ENCODE measurements at places on chromosomes 2 and 18.

GRCh38 chr2:206257861-206258260, 16.6 kb upstream of the ZDBF2 start:
- no peak for DNase-seq

DNA sequence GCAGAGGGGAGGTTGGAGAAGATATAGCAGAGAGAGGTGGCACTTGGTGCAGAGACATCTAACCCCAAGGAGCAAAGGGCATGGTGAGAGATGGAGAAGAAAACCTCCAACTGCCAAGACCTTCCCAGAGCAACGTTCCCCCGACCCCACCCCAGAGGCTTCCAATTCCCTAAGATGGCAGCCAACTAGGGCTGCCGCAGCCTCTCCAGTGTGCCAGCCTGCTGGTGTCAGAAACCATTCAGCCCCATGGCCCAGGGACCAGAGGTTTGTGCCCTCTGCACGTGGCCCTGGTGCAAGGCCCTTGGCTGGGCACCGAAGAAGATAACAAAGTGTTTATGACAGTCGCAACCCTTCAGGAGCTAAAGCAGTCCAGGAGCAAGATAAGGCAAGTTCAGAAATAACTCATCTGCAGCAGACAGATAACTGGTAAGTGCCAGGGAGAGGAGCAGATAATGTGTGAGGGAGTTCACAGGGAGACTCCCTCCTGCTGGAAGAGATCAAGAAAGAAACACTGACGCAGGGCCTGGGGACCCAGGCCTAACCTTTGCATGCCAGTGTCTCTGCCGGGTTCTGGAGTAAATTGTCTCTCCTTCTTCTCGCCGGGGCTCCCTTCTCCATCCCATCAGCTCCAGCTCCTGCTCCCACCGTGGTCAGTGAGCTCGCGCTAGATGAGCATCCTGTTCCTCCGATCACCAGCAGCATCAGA, 66.1 kb upstream of the ID2 start:
- no peak for DNase-seq

DNA sequence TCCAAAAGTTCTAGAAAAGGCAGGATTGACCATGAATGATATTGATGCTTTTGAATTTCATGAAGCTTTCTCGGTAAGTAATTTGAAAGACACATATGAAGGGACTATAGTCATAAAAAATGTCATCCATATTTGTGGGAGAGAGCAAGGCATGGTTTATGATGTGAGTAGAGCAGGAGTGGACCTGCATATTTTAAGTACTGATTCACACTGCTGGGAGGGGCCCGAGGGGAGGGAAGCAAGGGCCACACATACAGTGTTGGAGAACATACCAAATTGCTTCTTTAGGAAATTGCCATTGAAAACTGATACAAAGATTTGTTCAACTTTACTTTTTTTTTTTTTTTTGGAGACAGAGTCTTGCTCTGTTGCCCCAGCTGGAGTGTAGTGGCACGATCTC, 39.4 kb downstream of the HADHB start:
- no peak for DNase-seq

DNA sequence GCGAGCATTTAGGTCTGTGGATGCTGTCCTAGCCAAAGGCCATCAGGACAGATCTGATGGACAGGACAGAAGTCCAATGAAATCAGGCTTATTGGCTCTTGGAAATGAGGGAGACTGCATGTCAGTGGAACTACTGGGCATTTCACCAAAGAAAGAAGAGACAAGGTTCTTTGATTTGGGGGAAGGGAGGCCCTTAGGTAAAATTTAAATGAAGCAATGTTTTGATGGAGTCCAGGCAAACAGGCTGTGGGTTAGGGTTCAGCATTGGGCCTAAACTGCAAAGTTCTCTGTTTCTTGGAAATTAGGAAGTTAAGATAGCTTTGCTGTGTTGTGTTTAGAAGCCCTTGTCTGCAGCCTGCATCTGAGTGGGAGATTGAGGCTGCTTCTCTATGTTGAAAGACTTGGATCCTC, 31.6 kb upstream of the RNF149 start:
- no peak for DNase-seq

DNA sequence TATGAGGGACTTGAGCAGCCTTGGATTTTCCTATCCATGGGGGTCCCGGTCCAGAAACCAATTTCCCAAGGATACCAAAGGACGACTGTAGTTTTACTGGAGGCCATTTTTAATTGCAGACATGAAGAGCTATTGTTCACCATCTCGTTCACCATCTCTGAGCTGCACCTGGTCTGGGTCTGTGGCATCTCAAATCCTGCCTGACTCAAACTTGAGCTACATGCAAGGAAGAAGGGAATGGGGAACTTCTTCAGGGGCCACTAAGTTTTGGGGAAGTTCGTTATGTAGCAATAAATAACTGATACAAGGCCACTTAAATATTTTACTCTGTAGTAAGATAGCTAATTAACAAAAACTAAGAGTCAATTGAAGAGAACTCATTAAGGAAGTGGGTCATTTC, 2.1 kb upstream of the SMCHD1 start:
- no peak for DNase-seq

GRCh38 chr2:39508198-39508597, 71.1 kb upstream of the MAP4K3 start:
- no peak for DNase-seq

DNA sequence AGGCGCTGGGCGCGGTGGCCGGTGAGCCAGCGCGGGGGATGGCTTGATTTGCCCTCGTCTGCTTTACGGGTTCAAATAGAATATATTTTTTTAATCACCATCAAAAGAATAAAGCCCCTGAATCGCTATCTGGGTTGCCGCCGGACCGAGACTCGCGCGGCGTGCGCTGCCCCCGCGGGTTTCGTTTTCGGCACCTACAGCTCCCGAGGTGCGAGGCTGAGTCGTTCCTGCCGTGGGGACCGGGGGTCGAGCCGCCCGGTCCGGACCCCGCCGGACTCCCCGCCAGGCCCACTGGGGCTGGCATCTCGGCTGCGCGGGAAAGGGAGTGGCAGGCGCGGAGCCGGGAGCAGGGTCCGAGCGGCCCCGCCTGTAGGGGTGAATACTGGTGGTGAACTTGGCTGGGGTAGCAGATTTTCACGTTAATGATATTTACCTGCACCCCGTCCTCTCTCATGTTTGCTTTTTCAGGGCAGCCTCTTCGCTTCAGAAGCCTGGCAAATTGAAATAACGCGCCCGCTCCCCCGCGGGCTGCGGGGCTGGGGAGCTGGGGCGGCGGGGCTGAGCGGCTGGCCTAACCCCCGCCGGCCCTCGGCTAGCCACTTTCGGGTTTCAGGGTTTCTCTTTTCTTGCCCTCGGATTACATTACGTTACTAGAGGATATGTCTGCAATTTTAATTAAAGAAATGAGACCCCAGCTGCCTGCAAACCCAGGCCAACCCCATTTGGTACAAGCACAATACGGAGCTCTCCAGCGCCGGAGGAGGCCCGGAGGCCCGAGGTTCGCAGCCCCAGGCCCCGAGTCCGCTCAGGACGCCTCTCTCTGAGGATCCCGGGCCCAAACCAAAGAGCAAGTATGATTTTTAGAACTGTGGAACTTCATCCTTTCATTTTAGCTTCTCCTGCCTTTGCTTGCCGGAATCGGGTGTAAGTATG, 1.7 kb upstream of the CELF4 start:
- no peak for DNase-seq

DNA sequence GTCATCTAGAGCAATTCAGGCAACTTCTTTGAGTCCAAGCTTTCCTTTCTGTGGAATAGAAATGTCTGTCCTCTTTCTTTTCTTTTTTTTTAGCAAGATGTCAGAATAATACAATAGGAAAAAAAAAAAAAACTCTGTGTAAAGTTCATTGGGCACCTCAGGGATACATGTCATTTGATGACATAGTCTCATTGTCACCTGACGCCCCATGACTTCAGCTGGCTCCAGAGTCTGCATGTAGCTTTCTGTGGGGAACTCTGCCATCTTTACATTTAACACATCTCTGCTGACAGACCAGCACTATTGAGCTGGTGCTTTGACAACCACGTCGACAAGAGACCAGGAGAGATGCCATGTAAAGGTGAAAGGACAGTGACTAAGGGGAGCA, 172.5 kb upstream of the KLF7 start:
- no peak for DNase-seq

GRCh38 chr2:70203086-70203485, 12.3 kb upstream of the C2orf42 start:
- DNase-seq: no peak

GRCh38 chr2:209308415-209308814, 115.4 kb upstream of the MAP2 start:
- no peak for DNase-seq

DNA sequence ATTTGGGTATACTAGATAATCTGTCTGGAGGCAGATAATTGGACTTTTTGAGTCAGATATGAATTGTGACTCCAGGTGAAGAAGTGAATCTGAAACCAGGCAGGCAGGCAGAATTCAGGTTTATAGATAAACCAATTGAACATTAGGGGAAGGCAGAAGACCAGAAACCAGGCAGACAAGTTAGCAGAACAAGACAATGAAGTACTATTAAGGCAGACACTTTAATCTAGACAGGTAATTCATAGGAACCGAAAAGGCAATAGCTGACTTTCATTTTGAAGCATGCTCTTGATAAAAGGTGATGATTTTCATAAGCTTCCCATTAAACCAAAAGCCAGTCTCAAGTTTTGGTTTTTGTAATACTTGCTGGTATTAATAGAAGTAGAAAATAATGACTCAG, 19.3 kb upstream of the SLC4A10 start:
- no peak for DNase-seq

DNA sequence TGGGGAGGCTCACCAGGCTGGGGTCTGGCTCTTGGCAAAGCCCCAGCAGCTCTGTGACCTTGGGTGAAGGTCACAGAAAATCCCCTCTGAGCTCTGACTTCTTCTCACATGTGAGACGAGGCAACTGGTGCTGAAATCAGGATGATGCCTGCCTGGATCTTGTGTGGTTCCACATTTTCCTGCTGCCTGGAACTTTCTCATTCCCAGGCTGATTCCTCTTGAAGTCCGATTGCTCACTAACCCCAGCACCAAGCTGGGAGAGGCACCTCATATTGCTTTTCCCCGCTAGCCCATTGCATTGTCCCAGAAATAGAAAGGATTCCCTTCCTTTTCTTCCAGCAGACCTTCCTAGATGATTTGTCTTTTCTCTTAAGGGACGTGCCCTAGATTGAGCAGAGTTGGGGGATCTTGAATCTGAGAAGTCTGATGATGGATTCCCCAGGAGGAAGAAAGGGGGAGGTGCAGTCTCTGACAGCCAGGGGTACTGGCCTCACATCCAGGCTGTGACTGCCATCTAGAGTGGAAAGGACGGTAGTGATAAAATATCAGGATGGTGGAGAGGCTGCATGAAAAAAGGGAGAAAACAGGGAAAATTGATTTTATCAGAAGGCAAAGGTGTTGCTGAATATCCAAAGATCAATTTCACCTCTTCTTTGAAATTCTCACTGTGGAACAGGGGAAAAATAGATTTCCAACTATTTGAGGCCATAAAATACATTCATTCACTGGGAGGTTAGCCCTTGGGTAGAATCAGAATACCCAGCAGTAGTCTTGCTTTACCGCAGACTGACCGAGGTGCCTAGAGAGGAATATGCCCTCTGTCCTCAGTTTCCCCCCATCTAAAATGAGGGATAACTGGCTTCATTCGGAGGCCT, 96.3 kb downstream of the FAM210A start:
- peak; percentile 10 for DNase-seq

DNA sequence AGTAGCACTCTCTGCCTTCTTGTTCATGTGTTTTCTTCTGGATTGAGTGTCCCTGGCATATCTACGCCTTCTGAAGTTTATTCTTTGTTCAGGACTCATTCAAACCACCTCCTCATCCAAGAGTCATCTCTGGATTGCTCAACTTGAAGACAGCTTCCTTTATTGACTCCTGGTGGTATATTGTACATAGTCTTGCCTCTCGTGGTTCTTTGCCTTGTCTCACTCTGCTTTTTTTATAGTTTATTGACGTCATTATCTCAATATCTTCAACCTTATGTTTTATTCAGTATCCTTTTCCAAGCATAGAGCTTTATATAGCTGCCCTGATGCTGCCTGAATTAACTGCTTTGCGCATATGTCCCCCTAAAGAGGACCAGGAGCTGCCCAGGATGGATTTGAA, 161.7 kb downstream of the INSIG2 start:
- DNase-seq: no peak

- no peak for DNase-seq
Measured at GRCh38 chr18:13219593-13220159, 1.1 kb downstream of the LDLRAD4 start.
